ENCODE measurements at places on chromosomes 16 and 17. TPM values are rescaled to one million over a fixed set of nuclear protein-coding genes. Genes with fewer than 3 reads are reported as not detected.
A peak's percentile ranks its signal among the peaks of the same experiment; 100 is the strongest.

KRT17 gene
- not detected for total RNA-seq

C16orf82 gene
- total RNA-seq: not detected

DHX38 gene
- total RNA-seq: 46.6 TPM

SPN gene
- total RNA-seq: 0.37 TPM

PMP22 gene
- total RNA-seq: 3.2 TPM

NOD2 gene
- total RNA-seq: not detected

NPIPA8 gene
- 0.62 TPM for total RNA-seq

C1QL1 gene
- 68.2 TPM for total RNA-seq

TBC1D28 gene
- total RNA-seq: not detected

RAI1 gene
- 13.8 TPM for total RNA-seq

SCIMP gene
- total RNA-seq: not detected

PRR29 gene
- total RNA-seq: 1.1 TPM

ZG16B gene
- not detected for total RNA-seq

OR2C1 gene
- total RNA-seq: not detected

DNA sequence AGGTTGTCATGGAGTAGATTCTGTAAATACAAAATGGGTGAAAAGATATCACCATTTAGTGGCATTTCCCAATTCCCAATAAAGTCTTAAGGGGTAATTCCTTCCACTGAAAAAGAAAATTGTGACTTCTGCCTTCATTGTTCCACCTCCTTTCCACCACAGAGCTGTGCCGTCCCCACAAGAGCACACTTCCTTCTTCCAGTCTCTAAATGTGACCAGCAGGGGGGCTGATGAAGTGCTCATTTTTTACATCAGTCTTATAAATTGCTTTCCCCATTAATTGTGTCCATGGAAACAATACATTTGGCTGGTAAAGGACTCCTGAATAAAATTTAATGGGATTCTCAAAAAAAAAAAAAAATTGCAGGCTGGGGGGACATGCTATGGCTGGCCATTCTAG, 260.8 kb upstream of the PSMD7 start:
- DNase-seq: no peak

DNA sequence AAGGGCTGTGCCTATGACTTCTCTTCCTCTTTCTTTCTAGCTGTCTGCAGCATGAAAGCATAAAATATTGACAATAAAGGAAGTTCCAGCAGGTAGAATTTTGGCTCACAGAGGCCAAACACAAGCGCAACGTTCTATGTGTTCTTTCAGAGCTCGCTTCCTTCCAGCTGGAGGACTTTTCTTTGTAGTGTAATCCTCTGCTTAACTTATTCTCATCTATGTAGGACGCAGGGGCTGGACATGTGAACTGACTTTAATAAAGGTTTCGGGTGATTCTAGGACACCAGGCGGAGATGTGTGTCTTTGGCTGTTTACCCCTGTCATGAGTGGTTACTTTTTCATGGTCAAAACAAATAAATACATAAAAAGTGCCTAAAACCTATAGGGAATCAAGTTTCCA, 191.5 kb upstream of the MAF start:
- no peak for DNase-seq

- no peak for DNase-seq
These were observed 515 bp downstream of the GFAP start for GRCh38 chr17:44914698-44915271.

DNA sequence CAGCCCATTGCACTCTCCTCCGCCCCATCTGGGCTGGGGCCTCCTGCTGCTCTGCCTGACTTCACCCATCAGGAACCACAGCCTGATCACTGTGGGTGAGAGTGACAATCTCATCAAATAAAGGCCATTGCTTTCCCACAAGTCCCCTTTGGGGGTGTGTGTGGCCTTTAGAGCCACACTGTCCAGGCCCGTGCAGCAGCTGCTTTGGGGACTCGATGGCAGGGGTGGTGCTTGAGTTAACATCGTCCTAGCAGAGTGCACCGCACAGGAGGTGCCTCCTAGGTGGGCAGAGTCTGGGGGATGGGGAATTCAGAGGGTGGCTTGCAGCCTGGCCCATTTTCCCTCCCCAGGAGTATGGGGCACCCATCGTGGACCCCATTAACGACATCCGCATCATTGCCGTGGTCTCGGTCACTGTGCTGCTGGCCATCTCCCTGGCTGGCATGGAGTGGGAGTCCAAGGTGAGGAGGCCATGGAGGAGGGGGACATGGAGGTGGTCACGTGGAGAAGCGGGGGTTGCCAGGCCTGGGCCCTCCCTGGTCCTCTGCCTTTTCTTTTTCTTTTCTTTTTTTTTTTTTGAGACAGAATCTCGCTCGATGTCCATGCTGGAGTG, 5.4 kb downstream of the SLC12A3 start:
- DNase-seq: no peak

- no peak for DNase-seq
These were observed 25.2 kb upstream of the GSE1 start for GRCh38 chr16:85587762-85588556.

- DNase-seq: no peak
These were observed 12.2 kb upstream of the WNT9B start for GRCh38 chr17:46839211-46839610.

DNA sequence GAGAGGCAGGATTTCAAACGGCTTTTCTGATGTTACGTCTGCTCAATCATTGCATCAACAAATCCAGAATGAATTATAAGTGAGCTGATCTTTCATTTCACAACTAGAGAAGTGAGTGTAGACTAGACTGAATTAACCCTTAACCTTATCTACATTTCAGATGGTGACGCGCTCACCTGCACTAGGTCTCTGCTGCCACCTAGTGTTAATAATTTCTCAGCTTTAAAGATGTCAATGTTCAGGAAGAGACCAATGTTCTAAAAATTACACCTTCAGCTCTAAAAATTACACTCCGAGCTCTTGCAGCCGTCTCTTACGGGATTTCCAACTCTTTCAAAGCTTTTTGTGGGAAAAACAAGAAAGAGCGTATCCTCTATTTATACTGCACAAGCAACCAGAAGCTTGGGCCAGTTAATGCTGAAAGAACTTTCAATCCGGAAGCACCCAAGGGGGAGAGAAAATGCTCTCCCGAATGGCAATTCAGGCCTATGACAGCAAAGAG, 88.2 kb upstream of the FA2H start:
- peak; percentile 61 for DNase-seq

- no peak for DNase-seq
These were observed 6.6 kb downstream of the WDR81 start for GRCh38 chr17:1731194-1731506.

GRCh38 chr16:10088380-10088793, 93.8 kb downstream of the GRIN2A start:
- peak; percentile 57 for DNase-seq

DNA sequence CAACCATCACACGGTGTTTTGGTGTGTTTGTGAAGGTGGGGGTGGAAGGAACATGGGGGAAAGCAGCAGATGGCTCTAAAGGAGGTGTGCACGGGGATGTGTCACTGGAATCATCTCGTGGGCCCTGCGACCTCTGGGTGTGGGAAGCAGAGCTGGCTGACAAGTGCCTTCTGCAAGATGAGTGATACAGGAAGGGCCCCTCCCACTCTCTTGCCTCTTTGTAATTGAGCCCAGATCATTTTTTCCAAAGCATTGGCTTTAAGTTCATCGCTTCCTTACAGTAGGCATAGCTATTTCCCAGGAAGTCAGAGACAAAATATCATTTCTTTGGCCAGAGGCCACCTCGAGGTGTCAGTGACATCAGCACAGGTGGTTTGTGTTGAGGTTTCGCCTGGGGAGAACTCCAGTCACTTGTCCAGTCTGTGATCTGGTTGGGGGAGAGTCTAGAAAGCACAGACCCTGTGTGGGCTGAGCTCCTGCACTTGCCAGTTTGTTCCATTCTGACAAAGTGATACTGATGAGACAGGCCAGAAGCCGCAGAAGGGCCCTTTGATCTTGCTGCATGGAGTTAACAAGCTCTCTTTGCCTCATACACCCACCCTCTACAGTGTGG, 20.6 kb upstream of the SNTB2 start:
- no peak for DNase-seq

- no peak for DNase-seq
These were observed 6.9 kb downstream of the MYH10 start for GRCh38 chr17:8623591-8623990.

GRCh38 chr17:79951361-79952264, 84.1 kb downstream of the TBC1D16 start:
- peak; percentile 30 for DNase-seq

DNA sequence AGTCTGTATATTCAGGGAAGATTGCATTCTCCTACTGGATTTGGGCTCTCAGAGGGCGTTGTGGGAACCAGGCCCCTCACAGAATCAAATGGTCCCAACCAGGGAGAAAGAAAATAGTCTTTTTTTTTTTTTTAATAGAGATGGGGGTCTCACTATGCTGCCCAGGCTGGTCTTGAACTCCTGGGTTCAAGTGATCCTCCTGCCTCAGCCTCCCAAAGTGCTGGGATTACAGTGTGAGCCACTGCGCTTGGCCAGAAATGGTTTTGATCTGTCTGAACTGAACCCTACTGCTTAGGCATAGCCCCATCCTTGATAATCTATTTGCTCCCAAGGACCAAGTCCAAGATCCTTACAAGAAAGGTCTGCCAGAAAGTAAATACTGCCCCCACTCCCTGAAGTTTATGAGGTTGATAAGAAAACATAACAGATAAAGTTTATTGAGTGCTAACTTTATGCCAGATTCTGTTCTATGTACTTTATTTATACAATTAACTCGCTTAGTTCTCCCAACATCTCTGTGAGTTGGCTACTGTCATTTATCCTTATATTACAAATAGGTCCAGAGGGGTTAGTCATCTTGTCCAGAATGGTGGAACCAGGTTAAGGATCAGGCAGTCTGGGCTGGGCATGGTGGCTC, 13.5 kb downstream of the G6PC1 start:
- DNase-seq: no peak

GRCh38 chr17:29195465-29196081, 15.4 kb upstream of the MYO18A start:
- DNase-seq: no peak

DNA sequence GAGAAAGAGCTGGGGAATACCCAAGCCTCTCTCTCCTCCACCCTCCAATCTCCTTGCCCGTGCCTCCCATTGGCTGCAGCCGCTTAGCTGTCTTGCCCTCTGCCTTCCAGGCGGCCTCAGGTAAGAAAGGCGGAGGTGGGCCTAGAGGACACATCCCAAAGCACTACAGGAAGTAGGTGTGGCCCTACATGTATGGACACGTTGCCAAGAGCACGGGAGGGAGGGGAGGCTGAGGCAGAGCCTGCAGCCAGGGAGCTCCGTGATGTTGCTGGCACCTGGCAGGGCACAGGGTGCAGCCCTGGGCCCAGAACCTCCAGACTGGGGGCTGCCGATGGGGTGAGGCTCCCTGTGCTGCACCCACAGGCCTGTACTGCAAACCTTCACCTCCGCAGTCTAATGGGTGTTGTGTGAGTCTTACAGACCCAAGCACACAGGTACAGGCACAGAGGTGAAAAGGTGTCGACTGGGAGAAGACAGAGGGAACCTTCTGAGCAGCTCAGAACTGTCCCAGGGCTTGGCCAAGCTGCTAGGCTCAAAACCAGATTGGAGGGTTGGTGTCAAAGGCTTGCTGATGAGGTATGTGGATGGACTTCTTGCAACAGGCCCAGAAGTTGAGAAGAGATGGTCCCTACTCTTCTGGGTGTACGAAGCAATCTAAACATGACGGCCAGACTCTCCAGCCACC, 23.5 kb upstream of the FOXK2 start:
- DNase-seq: no peak

DNA sequence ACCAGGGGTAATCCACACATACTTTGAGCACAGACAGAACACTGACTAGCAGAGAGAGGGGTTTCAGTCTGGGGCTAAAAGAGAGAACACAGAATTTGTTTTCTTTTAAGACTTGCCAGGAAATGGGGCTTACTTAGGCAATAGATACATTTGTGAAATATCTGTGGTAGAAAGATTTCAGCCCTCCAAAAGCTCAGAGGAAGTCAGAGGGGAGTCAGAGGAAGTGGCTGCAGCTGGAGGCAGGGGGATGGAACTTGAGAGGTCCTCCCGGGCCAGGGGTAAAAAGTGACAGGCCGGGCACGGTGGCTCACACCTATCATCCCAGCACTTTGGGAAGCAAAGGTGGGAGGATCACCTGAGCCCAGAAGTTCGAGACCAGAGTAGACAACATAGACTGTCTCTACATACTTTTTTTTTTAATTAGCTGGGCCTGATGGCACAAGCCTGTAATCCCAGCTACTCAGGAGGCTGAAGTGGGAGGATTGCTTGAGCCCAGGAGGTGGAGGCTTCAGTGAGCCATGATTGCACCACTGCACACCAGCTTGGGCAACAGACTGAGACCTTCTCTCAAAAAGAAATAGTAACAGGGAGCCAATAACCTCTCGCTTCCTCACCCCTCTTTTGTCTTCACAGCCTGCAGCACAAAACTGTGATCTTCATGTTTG, 49.9 kb downstream of the NLRC5 start:
- DNase-seq: no peak

- peak; percentile 33 for DNase-seq
These were observed 470 bp downstream of the MLYCD start for GRCh38 chr16:83899272-83899897.

DNA sequence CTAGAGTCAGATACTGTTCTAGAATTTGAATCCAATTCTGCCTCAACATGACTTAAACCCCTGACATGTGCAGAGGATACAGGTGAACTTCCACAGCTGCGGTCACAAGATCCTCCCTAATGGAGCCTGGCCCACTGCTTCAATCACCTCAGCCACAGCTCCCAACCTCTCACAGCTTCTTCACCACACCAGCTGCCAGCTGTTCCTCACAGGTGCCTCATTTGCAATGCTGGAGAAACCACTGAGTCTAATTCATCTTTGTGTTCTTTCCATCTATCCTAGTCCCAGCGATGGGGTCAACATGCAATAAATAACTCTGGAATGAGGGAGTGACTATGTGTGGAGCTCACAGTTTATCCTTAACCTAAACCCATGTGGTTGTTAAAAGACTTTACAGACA, 72.0 kb upstream of the MAF start:
- DNase-seq: no peak

GRCh38 chr17:27544350-27545131, 86.4 kb upstream of the LGALS9 start:
- DNase-seq: no peak

GRCh38 chr16:31572821-31573220, 45.1 kb downstream of the AHSP start:
- DNase-seq: no peak

- DNase-seq: peak; percentile 18
These were observed 61.5 kb downstream of the SLC39A11 start for GRCh38 chr17:73030995-73031394.

DNA sequence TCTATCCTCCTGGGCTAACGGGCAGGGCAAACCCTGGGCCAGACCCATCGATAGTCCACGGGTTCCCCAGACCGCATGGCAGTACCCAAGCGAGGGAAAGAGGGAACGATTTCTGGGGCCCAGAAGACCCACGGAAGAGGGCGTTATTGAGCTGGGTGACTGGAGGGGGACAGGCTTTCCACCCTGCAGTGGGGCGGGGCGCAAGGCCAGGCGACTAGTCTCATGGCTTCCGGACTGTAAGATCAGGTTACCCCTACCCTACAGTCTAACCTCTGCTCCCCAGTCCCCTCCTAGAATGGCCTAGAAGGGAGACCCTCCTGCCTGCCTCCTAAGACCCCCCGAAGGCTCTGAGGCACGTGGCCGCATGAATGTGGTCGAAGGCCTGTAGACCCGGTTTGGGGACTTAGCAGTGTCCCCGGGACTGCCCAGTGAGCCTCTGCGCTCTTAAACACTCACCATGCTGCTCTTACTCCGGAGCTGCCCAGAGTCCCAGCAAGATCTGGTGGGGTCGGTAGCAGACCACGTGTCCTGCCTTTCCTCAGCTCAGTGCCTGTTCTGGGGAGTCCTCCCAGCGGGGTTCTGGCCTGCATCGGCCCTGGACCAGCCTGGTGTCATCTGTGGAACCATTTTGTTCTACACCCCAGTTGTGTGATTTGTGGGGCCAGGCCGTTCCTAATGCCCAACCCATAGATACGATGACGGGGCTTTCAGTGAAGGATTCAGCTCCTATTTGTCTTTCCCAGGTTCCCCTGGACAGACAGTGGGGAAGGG, 13.2 kb upstream of the AURKB start:
- DNase-seq: peak; percentile 65
